ENCODE measurements at places on chromosomes 3 and 15.

GRCh38 chr15:90075420-90076289 is 26.6 kb downstream of the IDH2 start:
- no peak for DNase-seq

GRCh38 chr3:14598143-14598569 is 53.4 kb upstream of the CCDC174 start:
- no peak for DNase-seq

GRCh38 chr15:88241060-88241459 is 15.5 kb downstream of the NTRK3 start:
- no peak for DNase-seq

GRCh38 chr15:47870956-47871625 is 153.8 kb downstream of the SEMA6D start:
- peak; percentile 62 for DNase-seq

DNA sequence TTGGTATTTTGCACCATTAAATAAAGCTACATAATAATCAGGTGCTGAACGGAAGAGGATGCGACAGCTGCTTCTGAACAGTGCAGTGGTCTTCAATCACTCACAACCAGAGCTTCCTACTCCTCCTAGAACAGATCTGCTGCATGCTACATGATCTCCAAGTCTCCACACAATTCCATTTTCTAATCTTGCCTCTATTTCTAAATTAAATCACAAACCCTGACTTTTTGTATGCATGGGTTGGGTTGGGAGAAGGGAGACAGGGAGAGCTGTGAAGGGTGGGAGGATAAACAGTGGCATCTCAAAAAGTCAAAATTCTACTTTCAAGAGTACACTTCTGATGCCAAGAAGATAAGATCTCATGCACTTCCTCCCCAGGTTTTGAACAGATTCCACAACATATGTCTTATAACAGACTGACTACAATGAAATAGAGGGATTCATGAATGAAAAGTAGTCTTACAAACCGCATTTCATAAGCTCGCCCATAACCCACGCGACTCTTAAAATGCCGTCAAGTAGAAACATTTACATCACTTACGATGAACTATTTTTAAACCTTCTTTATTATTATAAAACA is 57.2 kb downstream of the CHSY1 start:
- DNase-seq: no peak

DNA sequence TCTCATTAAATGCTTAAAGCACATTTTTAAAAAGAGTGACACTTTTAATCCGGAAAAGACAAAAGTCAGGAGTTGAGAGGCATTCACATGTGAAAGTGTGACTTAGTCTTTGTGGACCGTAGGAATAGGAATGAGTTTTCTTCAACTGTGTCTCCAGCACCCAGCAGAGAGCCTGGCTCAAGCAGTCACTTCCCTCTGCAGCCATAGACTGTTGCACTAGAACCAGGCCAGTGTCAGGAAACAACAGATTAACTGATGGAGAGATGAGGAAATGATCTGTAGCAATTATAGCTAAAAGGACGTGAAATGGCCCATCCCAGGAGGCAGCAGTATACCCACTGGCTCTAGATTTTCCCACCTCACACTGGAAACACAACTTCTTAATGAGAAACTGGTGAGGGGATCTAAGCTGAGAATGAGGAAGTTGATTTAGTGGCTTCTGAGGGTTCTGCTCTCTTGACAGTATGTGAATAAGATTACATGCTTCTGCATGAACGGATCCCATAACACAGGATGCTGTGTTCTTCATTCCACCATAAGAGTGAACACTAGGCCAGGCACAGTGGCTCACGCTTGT is 19.8 kb downstream of the CFAP92 start:
- no peak for DNase-seq

DNA sequence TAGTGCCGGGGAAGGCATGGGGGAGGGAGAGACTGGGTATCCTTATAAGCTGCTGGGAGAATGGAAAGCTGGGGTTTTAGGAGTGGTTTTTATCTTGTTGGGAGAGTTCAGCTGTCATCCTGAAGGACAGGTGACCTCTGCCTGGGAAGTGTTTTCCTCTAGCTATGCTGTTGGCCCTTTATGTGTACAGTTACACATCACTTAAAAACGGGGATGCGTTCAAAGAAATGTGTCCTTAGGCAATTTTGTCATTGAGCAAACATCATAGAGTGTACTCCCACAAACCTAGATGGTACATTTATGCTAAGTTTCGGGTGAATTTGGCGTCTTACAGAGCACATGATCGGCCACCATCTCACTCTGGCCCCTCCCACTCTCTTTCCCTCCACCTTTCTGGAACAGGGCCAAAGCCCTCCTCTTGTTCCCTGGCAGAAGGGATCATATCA is 164.3 kb upstream of the NUDT16 start:
- DNase-seq: no peak

DNA sequence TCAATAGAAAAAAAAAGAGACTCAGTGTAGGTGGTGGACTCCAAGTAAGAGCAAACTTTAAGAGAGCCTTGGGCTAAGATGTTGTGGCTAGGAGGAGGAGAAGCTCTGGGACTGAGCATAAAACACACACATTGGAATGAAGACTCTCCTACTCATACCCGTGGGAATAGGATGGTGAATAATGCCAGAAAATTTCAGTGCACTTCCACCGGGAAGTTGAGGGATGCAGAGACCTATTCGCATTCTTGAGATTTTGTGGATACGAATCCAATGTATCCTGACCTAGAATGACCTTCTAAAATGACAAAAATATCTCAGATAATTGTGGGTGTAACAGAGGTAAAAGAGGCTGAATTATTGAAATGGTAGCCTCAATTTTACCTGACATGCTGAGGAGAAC is 388.7 kb upstream of the SGO1 start:
- DNase-seq: no peak

GRCh38 chr3:54619531-54619930 is 308.3 kb downstream of the LRTM1 start:
- no peak for DNase-seq

GRCh38 chr3:36011791-36012190 is 368.5 kb upstream of the STAC start:
- no peak for DNase-seq

- peak; percentile 32 for DNase-seq
These were observed 105.5 kb upstream of the IL12A start for GRCh38 chr3:159882790-159883779.

DNA sequence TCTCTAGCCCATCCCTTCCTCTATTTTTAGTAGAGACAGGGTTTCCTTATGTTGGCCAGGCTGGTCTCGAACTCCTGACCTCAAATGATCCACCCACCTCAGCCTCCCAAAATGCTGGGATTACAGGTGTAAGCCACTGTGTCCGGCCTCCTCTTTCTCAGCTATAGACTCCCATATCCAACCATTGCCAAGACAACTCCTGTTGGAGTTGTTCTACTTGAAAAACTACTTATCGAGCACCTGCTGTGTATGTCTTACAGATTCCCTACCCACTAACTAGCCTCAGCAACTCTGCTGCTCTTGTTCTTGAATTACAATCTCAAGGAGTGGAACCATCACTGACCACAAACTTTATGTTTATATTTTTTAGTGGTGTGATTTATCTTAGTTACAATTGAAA is 186.6 kb downstream of the SLC9A9 start:
- DNase-seq: no peak

DNA sequence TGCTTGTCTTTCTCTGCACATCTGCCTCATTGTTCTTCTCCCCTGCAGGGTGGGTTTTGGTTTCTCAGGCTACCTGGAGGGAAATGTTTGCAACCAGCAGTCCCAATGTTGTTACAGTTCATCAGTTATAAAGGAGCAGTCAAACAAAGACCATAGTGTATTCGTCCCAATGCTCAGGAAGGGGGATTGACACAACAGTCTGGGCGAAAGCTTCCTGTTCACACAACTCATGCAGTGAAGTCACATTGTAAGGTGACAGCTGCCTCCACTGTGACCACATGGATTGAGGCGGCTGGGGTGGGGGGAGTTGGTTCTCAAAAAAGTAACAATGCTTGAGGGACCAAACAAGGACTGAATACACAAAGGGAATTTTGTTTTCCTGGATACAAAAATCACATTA is 28.8 kb upstream of the TF start:
- no peak for DNase-seq

- no peak for DNase-seq
These were observed 268.6 kb downstream of the SV2B start for GRCh38 chr15:91368611-91369010.

DNA sequence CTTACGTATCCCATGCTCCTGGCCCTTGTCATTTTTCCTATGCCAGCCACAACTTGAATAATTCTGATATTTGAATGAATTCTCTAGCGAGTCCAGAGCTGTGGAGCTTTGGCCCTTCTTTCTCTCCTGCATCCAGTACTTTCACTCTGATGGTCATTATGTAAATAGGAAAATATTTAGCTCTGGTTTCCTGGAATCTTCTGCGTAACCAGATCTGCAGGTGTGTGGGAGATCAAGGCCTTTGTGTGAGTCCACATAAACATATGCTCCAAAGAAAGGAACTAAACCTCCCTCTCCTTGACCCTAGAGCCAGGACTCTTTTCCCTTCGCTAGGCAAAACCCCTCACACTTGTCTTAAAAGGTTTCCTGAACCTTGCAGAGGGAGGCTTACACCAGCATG is 132.5 kb upstream of the THBS1 start:
- DNase-seq: no peak

- no peak for DNase-seq
These were observed 12.5 kb downstream of the INTS14 start for GRCh38 chr15:65598468-65598867.

DNA sequence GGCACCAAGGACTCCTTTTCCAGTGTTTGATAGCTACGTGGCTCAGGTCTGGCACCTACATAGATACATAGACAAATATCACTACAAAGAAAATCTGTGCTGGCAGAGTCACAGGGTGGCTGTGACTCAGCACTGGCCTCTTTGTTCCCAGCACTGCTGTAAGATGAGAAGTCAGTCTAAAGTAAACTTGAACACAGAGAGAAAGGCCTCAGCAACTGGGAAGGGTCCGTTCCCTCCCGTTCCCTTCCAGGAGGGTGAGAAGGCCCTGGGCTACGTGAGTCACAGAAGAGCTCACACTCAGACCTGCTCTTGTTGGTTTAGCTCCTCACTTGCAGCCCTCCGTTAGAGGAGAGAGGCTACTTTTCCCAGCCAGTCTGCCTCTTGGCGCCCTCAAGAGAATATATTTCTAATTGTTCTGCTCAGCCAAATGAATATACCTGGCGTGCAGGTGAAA is 23.1 kb downstream of the ANXA2 start:
- DNase-seq: peak; percentile 82

GRCh38 chr15:94670438-94671034 is 439.2 kb downstream of the MCTP2 start:
- DNase-seq: no peak

- DNase-seq: peak; percentile 43
These were observed 34.8 kb downstream of the RBPMS2 start for GRCh38 chr15:64740311-64741170.

DNA sequence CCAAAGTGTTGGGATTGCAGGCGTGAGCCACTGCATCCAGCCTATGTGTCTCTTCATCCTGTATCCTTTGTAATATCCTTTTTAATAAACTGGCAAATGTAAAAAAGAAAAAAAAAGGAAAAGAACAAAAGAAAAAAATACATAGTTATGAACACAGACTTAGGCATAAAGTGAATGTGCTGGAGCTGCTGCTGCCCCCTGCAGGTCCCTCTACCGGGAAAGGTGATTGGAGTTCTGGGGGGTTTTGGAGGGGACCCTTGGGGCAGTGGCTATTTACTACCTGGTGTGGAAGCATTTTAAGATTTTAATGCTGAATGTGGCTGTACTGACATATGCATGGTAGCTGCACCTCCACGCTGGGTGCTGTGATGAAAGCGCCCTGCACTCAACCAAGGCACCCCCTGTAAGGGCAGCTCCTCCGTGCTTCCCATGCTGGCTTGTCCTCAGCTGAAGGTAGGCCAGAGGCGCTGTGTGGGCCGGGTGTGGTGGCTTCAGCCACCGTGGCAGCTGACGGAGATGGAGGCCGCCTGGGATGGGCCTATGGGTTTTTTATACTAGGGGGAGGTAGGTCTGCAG is 49.9 kb downstream of the RPLP1 start:
- DNase-seq: no peak

DNA sequence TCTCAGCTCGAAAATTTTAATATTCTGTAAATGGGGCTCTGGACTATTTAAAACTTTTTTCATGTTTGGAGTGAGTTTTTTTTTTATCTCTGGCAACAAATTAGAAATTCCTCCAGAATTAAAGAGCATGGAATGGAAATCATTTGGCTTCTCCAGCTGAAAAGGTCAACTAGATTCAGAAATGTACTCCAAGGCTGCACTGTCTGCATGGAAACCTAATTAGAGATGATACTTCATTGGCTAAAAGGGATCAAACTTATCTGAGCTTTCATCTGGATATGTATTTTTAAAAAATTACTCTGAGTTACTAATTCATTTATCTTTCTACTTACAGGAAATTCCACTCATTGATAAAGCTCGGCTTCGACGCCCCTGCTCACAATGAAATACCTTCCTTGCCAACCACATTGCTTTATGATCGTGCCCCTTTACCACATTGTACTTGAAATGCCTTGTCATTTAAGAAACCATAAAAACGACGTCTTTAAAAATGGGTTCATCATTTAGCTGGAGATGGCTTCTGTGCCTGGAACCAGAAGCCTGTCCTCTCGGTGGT is 285.5 kb upstream of the ICE2 start:
- DNase-seq: no peak

DNA sequence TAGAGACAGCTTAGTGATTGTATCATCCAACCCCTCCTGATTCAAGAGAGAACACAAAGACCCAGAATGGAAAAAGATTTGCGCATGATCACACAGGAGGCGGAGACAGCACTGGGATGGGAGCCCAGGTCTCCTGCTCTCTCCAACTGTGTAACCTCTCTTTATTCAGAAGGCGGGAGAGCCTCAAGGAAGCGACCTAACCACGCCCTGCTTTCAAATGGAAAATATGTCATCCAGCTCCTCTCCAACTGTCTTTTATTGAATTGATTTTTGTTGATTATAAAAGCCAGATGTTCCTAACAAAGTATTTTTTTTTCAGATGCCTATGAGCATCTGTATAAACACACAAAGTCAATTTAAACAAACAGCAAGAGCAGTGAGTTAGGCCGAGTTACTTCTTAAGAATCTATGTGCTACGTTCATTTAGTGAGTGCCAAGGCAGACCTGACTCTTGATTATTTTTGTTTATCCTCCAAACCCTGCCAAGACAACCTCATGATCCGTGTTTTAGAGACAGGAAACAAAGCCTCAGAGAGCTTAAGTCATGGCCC is 74.5 kb downstream of the BFSP2 start:
- DNase-seq: peak; percentile 84

DNA sequence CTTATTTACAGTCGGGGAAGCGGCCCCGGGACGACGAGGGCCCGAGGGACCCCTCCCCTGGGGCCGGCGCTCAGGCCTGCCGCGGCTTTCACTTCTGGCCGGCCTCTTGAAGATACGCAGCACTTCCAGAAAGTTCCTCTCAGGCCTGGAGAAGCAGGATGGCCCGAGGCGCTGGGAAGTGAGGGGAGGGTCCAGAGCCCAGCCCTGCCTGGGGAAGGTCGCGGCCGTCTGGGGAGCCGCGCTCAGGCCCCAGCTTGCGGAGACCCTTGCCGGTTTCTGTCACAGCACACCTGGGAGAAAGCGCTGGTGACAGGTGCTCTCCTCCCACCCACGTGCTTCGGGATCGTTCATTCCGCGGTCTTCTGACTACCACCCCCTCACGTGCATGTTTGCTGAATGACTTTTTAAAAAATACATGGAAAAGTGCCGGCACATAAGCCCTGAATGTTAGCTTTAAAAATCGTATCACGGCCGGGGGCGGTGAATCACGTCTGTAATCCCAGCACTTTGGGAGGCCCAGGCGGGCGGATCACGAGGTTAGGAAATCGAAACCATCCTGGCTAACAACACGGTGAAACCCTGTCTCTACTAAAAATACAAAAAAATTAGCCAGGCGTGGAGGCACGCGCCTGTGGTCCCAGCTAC is 727 bp upstream of the TM2D3 start:
- DNase-seq: no peak

GRCh38 chr15:71807691-71808091 is 2.7 kb upstream of the NR2E3 start:
- no peak for DNase-seq
